Activated gamma-delta T cell treated with anti-CD3 and anti-CD28 coated beads, Interleukin-2, amount 50 U/mL, for 16 hours (primary cell): ENCODE measurements at places on chromosomes 2 and 18.

DNA sequence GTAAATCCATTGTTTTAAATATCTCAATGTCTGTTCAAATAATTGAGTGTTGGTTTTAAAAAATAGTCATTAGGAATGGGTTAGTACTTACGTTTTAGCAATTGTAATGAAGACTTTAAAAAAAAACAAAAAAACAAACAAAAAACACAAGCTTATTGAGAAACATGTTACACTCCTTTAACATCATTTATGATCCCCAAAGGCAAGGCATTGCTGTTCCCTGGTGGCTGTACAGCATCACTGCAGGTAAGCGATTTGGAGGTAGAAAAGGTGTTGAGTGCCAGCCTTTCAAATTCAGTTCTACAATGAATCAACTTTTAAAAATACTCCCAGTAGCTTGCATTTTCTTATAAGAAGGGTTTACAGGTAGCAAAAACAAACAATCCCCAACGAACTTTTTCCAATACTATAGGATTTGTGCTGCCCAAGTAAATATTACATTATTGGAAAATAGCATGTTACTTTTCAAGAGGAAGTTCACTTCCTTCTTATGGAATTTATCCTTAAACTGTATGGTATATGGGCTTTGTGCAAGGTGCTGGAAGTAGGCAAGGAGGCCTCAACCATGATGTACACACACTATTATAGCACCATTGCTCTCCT, 27.5 kb downstream of the CNRIP1 start:
- no peak for DNase-seq

DNA sequence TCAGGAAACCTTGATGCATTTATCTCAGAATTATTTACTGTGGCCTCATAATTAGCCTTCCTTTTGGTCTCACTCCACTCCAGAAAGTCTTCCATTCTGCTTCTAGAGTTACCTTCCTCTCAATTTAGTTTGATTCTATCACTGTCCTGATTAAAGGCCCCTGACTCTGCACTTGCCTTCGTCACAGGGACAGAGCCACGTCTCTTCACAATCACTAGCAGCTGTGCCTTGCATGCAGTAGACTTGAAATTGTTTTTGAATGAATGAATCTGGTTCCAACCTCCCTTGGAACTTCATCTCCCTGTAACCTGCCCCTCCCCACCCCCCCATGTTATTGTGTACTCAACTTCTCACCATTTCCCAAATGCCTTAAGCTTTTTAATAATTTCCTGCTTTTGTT, 52.4 kb downstream of the OSBPL6 start:
- no peak for DNase-seq

DNA sequence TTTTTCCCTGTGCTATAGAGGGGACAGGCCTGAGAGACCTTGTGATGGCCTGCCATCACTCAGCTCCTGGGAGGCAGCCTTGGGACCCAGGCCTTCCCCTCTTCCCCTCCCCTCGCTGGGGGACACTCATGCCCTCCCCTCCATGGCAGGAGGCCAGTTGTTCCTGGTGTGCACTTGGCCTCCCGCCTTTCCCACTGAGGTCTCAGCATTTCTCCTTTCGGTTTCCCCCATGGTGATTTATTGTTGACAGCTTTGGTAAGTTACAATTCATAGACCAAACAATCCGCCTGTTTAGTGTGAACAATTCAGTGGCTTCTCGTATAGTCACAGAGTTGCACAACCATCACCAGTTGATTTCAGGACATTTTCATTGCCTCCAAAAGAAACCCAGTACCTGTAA, 10.2 kb upstream of the CNDP1 start:
- no peak for DNase-seq

GRCh38 chr18:44325903-44326635, 354.6 kb upstream of the SETBP1 start:
- no peak for DNase-seq

GRCh38 chr18:3086871-3087270, 73.9 kb upstream of the LPIN2 start:
- DNase-seq, result no peak

DNA sequence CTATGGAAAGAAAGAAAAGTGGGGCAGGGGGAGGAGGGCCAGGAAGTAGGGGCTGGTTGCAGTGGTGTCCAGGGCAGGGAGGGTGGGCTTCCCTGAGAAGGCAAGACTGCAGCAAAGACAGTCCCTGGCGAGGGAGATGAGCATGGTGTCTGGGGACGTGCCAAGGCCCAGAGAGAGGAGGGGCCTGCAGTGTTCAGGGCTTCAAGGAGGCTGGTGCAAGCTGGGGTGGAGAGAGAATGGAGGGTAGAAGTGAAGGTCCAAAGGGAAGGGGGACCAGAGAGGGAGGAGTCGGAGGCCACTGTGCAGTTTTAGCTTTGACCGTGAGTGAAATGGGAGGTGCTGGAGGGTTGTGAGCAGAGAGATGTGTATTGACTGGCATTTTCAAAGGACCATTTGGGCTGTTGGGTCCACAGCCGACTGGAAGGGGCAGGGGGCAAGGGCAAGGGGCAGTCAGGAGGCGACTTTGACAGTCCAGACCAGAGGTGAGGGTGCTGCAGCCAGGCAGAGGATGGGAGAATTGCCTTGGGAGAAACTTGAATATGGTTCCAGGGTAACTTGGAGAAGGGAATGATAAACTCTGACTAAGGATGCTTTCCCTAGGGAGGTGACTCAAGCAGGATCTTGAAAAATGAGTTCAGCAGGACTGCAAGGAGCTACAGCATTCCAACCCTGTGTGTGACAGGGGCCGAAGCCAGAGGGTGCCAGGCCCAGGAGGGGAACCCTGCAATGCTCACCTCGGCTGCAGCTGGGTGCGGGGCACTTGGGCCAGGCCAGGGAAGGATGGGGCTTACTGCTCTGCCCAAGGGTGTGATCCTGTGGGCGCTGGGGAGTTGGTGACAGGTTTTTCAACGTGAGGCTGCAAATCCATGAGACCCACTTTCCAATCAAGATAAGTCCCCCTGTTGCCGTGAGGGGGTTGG, 177.1 kb upstream of the HAAO start:
- no peak for DNase-seq

DNA sequence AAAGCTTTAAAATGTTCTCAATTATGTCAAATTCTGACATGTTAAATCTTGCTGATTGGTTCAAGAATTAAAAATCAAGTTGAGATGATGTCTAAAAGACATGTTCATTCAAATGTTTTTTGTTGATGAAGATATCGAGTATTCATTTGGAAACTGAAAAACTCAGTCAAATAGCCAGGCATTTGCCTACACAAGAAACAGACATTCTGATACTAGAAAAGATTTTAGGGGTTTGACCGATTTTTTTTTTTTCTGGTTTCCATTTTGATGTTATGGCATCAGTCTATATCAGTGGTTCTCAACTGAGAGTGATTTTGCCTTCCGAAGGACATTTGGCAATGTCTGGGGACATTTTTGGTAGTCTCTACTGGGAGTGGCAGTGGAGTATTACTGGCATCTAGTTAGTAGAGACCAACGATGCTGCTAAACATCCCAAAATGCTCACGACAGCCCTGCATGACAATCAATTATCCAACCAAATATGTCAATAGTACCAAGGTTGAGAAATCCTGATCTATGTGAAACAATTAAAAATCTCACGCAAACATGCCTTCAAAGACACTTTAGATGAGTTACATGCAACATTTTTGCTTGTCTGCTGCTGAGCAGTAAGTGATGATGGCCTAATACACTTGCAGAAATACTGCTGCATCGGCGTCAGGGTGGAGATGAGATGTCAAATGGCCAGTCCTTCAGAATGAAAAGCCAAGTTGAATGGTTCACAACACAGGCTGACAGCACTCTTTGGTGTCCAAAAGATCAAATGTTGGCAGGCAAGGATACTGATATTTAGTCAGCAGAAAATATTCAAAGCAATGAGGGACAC, 12.5 kb downstream of the RASGRP3 start:
- no peak for DNase-seq

- peak; percentile 11 for DNase-seq
Observed at GRCh38 chr2:237441605-237442274, 27.8 kb upstream of the COL6A3 start.

- no peak for DNase-seq
Observed at GRCh38 chr2:235568431-235568830, 74.6 kb downstream of the AGAP1 start.

- DNase-seq, result no peak
Observed at GRCh38 chr2:137937246-137937645, 27.0 kb upstream of the HNMT start.

- no peak for DNase-seq
Observed at GRCh38 chr2:71474116-71474743, 20.9 kb downstream of the DYSF start.

- no peak for DNase-seq
Observed at GRCh38 chr2:25042321-25043240, 705 bp downstream of the EFR3B start.

- DNase-seq, result no peak
Observed at GRCh38 chr2:217975626-217976025, 27.2 kb downstream of the TNS1 start.

DNA sequence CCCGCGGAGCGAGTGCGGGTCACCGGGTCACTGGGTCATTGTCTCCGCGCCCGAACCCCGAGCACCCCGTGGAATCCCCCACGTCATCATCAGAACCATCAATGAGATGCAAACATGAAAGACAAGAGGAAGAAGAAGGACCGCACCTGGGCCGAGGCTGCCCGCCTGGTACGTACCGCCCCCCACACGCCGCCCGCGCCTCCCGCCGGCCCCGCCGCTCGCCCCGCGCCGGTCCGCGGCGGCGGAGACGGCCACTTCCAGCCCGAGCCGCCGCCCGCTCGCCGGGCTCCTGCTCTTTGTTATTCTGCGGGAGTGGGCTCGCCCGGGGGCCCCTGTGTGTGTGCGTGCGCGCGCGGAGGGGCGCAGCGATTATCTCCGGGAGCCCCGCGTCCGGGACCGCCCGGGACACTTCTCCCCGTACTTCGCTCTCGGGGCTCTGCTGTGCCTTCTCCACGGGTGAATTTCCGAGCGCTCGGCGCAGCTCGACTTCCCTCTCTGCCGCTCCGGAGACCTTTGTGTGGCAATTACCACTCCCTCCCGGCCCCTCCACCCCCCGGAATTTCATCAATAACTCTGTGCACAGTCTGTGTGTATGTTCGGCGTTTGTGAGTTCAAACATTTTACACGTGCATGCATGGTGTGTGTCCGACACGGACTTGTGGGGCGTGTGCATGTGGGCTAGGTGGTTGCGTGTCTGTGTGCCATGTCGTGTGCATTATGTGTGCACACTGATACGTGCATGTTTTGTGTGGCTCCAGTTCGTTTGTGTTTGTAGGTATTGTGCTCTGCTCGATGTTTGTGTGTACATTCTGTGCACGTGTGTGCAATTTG, 714 bp downstream of the ASXL3 start:
- no peak for DNase-seq

- no peak for DNase-seq
Observed at GRCh38 chr2:185255566-185255965, 483.0 kb upstream of the FSIP2 start.

- no peak for DNase-seq
Observed at GRCh38 chr2:107775211-107775610, 51.5 kb upstream of the RGPD4 start.

- no peak for DNase-seq
Observed at GRCh38 chr2:210428393-210429179, 48.0 kb downstream of the LANCL1 start.

- no peak for DNase-seq
Observed at GRCh38 chr18:57898506-57899124, 95.5 kb upstream of the ATP8B1 start.

DNA sequence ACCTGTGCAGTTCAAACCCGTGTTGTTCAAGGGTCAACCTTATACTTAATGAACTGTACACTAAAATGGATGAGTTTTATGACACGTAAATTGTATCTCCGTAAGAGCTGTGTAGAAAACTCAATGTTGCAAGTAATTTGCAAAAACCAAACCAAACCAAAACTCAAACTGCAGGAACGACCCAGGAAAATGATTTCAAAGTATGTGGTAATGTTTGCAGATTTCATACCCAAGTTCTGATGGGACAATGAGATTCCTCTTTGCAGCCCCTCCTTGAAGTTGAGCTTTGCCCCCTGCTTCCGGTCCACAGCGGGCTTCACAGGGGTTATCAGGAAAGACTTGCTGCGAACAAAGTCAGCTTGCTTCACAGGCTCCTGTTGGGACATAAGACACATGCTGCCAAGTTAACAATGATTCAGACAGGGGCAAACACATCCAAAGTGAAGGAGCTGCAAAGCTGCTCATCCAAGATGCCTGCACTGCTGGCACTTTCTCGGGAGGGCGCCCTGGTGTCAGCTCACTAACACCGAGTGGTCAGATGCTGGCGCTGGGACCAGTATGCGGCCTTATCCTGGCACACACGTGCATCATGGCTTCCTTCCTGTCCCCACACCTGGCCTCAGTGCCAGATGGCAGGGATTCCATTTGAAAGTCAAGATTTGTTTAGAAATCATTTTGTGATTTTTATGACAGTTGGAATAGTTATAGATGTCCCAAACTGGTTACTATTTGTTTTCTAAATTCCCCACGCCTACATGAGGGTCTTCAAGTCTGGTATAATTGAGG, 65.2 kb upstream of the MGAT4A start:
- DNase-seq, result no peak

DNA sequence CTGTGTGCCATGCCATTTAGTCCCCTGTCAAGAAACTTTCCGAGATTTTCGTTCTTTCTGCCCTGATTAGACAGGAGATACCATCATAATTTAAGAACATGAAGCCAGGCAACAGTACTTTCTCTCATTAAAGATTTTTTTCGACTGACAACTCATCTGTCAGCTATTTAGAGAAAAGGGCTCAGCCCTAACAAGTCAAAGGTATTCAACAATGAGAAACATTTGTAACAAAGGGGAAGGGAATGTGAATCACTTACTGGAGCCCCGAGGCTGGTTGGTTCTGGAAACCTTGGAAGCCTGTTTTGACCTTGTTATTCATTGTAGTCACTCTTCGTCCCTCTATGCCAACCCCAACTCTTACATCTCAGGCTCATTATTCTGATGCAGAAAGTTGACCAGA, 199.4 kb downstream of the SPP2 start:
- DNase-seq, result no peak

- DNase-seq, result no peak
Observed at GRCh38 chr18:50327983-50328382, 40.5 kb upstream of the CXXC1 start.

DNA sequence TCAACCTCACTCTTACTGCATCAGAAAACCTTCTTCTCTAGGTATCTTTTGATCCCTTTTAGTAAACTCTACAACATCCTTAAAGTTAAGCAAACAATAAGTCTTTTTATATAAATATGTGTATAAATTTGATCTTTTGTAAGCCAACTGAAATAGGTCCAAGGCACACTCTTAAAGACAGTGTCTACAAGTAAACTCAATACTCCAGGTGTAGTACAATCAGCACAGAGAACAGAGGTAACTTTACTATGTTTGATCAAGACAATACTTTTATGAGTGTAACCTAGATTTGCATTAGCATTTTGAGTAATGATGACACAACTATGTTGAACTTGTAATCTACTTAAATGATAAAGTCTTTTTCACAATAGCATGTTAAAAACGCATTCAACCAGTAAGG, 593.1 kb upstream of the CHAC2 start:
- no peak for DNase-seq
